ENCODE measurements at places on chromosomes 12 and 14.

DNA sequence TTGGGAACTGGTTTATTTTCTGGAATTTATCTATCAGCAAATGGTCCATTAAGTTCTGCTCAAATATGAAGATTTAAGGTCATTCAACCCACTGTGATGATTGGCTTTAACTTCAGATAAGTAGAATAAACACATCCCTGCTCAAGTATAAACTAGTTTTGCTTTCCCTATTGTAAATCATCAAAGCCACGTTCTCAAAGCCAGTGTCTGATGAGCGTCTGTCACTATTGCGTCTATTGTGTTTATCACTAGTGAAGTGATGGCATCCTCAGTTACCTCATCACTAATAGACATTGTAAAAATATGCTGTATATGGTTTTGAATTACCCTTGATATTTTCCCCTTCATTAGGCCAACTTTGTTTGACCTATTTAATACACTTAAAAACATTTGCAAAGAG is 351.3 kb downstream of the BCAT1 start:
- DNase-seq: no peak

- no peak for DNase-seq
Observed at GRCh38 chr12:56880125-56880992, 53.8 kb downstream of the SDR9C7 start.

GRCh38 chr12:130573766-130574165 is 142.3 kb downstream of the RIMBP2 start:
- no peak for DNase-seq

DNA sequence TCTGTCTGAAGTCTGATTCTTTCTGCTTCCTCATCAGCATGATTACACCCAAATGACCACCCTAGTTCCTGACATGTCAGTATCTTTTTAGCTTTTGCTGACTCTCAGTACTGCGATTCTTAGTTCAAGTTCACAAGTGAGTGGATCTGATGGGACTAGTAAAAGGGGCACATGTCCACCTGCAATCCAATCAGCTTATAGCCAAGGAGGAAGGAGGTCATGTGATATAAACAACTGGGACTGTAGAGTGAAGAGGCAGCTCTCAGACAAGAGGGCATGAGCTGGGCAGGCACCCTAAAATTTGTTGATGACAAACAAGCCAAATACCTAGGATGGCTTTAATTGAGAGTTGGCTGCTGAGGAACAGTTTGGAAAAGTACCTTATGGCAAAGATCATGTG is 68.1 kb upstream of the OTOGL start:
- DNase-seq: no peak

- no peak for DNase-seq
Observed at GRCh38 chr12:749751-750270, 2.6 kb upstream of the WNK1 start.

GRCh38 chr12:12334367-12335040 is 15.5 kb downstream of the MANSC1 start:
- DNase-seq: peak; percentile 33

GRCh38 chr14:91396959-91397815 is 20.4 kb downstream of the CCDC88C start:
- DNase-seq: no peak

DNA sequence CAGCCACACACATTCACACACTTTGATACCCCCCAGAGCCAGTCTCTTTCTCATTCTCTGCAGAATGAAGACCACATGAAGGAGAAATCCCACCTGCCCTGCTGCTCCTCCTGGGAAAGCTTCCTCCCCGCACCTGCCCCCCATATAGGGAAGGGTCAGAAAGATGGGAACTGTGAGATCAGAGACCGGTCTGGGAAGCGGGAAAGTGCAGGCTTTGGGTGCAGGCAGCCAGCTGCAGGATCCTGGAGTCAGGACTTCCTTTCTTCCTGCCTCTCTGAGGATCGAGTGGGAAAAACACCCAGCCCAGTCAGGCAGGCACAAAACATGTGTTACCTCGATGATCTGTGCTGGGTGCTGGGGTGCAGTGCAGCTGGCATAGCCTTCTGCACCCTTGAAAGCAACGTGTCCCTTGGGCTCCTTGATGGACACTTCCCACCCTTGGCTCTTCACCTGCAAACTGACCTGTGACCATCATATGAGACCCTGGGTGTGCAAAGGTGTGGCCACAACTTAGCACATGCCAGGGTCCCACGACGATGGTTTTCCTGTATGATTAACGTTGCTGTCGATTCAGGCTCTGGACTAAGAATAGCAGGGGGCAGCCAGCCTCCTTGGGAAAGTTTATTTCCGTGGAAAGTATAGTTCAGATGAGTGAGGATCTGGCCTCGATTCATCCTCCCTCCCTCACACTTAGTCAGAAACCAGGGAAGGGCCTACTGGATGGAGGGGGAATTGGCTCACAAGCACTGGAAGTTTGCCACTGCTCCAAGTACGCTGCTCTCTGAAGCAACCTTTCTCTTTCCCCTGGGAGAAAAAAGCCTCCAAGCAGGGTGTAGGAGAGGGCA is 105.4 kb upstream of the MED13L start:
- DNase-seq: no peak

DNA sequence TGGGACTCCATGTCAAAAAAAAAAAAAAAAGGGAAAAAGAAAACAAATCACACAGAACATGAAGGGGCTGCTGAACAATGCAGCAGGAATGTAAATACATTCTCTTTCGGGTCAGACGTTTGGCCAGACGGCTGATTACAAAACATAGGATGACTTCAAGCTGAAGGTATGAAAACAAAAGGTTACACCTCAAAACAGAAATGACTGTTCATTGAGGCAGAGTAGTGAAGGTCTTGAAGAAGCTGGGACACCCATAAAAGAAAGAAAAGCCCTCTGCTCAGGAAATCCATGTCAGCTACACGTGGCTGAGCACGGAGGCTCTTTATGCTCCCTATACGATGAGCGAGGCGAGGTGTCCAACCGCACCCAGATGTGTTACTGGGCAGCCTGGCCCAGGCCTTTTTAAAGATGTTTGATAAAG is 37.7 kb downstream of the FGD4 start:
- no peak for DNase-seq

- DNase-seq: no peak
Observed at GRCh38 chr12:54882079-54882478, 27.8 kb downstream of the MUCL1 start.

- no peak for DNase-seq
Observed at GRCh38 chr14:72186523-72186922, 254.3 kb downstream of the RGS6 start.

- no peak for DNase-seq
Observed at GRCh38 chr14:68945585-68946488, 33.3 kb downstream of the ACTN1 start.

- DNase-seq: no peak
Observed at GRCh38 chr14:73295198-73295796, 58.0 kb downstream of the PAPLN start.

- DNase-seq: no peak
Observed at GRCh38 chr12:94805749-94806529, 155.6 kb upstream of the TMCC3 start.

- DNase-seq: no peak
Observed at GRCh38 chr12:7966563-7966962, 30.6 kb upstream of the SLC2A3 start.

DNA sequence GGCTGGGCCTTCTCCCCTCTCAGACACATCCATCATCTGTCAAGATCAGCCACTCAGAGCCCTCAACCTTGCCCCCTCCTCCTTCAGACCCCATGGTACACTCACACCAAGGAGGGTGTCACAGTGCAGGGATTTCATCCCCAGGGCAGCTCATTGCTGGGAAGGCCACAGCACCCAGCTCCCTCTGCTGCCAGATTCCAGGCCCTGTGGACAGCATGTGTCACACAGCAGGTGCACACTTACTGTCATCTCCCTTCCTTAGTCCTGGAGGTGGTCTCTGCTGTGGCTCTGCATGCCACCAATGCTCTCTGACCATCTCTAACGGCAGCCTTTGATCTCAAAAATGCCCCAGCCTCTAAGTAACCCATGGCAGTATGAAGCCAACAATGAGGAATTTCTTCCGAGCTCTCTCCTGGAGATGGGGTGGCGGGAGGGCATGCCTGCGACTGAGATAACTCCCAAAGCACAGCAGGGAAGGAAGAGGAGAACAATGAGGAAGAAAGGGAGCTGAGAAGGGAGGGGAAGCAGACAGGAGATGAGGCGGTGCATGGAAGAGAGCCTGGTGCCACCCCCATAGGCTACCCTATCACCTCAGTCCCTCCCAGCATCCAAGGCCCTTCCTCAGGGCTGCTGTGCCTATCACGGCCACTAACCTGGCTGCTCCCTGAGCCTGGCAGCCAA is 101.0 kb downstream of the SINHCAF start:
- DNase-seq: no peak

DNA sequence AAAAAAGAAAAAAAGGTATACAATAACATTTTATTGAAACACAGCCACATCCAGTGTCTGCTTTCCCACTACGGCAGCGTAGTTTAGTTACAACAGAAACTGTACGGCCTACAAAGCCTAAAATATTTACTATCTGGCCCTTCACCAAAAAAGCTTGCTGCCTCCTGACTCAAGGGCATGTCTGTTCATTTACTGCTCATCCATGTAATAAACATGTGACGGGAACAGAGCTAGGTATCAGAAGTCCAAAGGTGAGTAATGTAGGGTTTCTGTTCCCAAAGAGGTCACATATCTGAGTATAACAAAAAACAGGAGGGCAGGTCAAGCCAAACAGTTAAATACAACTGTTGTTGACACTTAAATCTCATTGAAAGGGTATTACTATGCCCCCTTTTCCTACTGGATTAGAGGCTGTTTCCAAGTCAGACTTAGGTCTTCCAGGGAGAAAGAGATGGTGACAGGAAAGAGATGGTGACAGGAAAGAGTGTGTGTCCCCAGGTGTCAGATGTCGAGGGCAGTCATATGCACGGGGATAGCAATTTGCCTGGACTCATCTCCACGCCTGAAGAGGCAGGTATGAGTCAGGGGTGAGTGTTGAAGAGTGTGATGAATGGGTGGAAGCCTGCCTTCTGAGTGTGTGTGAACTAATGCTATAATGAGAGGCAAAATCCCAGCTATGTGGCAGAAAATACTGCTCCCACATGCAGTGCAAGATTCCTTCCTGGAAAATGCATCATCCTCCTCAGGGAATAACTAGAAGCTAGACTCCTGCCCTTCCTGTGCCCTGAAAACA is 77.7 kb downstream of the MAP3K9 start:
- no peak for DNase-seq

- no peak for DNase-seq
Observed at GRCh38 chr12:46209170-46209569, 59.7 kb downstream of the SLC38A1 start.

- DNase-seq: no peak
Observed at GRCh38 chr12:114481200-114481535, 75.2 kb upstream of the TBX5 start.

DNA sequence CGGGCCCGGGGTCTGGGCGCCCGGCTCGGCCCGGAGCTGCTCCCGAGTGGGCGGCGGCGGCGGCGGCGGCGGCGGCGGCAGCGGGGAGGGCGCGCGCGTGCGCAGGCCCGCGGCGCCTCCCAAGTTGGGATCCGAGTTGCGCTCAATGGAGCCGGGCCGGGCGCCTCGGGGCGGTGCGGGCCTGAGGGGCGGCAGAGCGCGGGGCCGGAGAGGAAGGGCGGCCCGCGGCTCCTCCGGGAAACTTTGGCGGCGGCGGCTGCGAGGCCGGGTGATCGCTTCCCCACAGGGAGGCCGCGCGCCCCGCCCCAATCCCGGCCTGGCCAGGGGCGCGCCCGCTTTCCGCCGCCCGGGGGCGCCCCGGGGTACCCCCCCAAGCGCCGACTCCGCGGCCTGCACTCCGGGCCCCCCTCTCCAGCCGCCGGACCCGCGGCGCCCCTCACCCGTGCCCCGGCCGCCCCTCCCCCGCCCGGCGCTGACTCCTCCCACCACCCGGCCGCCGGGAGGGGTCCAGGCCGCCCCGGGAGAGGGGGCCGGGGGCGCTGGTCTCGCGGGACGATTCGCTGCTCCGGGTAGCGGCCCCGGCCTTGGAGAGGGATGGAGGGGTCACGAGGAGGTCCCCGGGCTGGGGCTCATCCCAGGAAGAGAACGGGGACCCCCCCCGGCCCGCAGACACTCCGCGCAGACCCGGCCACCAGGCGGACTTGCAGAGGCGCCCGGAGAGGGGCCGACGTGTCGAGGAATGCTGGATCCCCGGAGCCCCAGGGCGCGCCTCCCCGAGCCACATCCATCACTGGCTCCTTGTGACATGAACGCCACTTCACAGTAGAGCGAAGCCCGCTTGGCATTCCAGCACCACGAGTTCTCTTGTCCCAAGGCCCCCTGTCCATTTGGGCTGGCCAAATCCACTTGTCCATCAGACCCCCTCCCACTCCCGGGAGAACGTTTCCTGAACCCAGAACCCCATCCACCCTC is at the start of gene RILPL1:
RILPL1 (minus strand) TSS at position 48 of the 972 bp plus-strand sequence. CDS start 237 bp downstream, outside the sequence.
- peak; percentile 21 for DNase-seq

DNA sequence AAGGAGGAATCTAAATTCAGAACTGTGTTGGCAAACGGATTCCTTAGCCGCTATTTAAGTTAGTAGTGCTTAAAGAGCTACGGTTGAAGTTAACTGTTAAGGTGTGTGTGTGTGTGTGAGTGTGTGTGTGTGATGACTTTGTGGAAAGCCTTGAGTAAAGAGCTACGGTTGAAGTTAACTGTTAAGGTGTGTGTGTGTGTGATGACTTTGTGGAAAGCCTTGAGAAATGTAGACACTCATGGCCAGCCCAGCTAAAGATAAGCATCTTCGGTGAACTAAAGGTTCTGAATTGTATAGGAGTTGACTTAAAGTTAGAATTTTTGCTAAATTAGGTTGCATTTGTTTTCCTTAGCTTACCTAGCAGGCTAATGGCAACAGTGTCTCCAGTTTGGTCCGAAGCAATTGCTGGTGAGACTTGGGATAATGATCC is 1.4 kb downstream of the KTN1 start:
- no peak for DNase-seq

DNA sequence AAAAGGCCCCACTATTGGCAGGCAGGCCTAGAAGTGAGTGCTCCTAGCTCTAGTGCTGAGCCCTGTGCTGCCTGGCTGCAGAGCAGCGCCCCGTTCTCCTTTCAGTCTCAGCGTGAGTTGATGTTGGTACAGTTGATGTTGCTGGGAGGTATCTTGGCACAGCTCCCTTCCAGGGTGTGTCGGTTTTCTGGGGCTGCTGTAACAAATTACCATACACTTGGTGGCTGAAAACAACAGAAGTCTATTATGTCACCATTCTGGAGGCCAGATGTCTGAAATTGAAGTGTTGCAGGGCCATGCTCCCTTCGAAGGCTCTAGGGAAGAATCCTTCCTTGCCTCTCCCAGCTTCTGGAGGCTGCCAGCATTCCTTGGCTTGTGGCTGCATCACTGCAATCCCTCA is 151.4 kb downstream of the TSPAN9 start:
- DNase-seq: no peak

DNA sequence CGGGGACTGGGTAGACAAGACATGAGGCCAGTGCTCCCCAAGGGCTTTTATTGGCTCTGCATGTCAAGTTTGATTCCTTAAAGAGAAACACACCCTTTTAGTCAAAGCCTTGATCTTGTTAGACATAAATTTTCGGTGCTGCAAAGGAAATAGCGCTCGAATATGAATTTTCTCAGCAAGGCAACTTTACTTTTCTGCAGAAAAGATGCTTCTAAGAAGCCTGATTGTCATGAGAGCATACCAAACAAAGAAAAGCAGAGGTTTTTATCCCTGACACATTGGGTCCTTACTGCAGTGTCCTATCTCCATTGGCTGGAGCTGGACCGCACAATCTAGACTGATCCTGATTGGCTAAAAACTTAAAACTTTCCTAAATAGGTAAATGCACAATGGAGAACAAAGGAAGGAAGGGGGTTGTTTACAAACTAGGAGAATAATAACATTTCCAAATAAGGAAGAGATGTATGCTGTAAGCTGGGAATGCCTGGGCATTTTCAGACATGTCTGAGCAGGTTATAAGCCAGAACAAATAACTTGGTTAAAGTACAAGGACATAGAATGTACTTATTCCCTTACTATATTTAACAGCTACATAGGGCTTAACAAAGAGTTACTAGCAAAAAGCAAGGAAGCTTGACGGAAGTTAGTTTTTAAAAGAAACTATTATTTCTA is 17.2 kb downstream of the TXNRD1 start:
- DNase-seq: no peak
